Activated CD4-positive, alpha-beta T cell treated with anti-CD3 and anti-CD28 coated beads for 48 hours (primary cell): ENCODE measurements at places on chromosomes 13 and 19.

GRCh38 chr13:44876782-44877324 lies 112.4 kb downstream of the NUFIP1 start:
- peak; percentile 45 for DNase-seq

GRCh38 chr13:40986101-40986856 lies 32.8 kb downstream of the ELF1 start:
- DNase-seq = no peak

GRCh38 chr13:47415048-47415447 lies 518.2 kb upstream of the HTR2A start:
- no peak for DNase-seq

DNA sequence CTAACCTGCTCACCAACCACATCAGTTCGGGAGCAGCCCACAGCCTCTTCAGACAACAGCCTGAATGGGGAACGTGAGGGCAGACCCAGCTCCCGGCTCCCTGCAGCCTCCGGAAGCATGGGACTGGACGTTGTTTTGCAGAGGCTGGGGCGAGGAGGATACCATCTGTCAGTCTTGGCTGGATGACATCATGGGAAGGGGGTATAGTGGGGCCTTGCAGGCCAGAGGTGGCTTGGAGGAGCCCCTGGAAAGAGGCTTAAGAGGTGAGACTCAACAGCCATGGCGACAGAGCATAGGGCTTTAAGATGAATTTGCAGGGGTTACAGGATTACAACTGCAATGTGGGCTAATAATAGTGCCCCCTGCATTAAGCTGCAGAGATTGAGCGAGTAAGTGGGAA lies 1.5 kb downstream of the FXYD3 start:
- DNase-seq = no peak

GRCh38 chr13:44031555-44031954 lies 151.9 kb downstream of the LACC1 start:
- DNase-seq = no peak

DNA sequence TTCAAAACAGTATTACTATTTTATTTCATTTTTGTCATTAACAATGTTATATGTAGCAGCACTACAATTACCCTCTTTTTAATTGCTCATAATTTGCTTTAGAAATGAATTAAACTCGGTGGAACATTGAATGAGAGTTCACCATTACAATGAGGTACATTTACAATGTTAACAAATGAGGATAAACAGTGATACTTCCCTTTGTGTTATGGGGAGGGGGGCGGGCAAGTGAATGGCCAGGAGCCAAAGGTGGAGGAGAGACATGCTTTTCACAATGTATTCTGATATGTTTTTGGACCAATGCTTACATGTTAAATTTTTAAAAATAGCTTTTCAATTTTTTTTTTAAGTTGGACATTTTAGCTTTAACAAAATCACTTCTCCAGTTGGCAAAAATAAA lies 34.2 kb downstream of the NALCN start:
- no peak for DNase-seq

- no peak for DNase-seq
Measured at GRCh38 chr13:49625392-49626079, 2.8 kb upstream of the ARL11 start.

- no peak for DNase-seq
Measured at GRCh38 chr13:101631395-101631794, 178.9 kb downstream of the ITGBL1 start.

DNA sequence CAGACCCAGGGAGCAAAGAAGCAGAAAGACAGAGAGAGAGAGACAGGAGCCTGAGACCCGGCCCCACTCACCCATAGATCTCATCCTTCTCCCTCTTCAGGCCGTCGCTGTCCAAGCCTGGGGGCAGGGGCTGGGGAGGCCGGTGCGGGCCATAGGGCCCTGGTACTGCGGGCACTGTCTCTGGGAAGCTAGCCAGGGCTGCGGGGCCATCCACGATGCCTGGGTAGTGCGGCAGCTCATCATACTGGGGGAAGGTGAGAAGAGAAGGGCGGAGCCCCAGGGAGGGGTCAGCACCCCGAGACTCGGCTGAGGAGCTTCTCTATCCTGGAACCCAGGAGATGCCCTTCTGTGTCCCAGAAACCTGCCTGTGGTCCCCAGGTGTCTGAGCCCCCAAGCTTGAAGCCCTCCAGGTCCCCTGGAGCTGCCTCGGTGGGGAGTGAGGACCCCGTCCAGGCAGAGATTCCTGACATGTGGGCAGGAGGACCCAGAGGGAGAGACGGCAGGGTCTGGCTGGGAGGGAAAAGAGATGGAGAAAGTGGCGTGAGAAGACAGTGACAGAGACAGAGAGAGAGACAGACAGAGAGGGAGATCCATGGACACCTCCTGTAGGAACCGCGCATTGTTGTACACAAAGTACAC lies 2.1 kb downstream of the MEIS3 start:
- DNase-seq = no peak

DNA sequence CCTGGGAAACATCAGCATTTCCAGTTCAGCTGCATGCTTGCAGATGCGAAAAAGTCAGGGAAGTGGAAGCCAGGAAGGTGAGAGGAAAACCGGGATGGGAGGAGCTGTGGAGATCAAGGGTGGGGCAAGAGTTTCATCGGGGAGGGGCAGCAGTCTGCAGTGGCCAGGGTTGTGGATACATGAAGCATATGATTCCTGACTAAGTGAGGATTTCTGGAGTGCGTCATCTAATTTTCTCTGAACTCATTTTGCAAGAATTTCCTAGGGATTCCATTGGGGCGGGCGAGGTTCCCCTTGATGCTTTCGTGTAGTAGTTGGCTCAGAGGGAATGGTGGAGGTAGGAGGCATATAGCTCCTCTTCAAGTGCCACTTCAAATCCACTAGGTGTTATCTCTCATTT lies 344.1 kb upstream of the TMTC4 start:
- DNase-seq = no peak

- no peak for DNase-seq
Measured at GRCh38 chr13:34617473-34618083, 324.5 kb upstream of the NBEA start.

GRCh38 chr13:46964789-46965527 lies 68.1 kb upstream of the HTR2A start:
- DNase-seq = no peak

GRCh38 chr19:55459551-55459949 lies 1.9 kb downstream of the ISOC2 start:
- no peak for DNase-seq

- no peak for DNase-seq
Measured at GRCh38 chr13:37651891-37652290, 53.3 kb upstream of the POSTN start.

DNA sequence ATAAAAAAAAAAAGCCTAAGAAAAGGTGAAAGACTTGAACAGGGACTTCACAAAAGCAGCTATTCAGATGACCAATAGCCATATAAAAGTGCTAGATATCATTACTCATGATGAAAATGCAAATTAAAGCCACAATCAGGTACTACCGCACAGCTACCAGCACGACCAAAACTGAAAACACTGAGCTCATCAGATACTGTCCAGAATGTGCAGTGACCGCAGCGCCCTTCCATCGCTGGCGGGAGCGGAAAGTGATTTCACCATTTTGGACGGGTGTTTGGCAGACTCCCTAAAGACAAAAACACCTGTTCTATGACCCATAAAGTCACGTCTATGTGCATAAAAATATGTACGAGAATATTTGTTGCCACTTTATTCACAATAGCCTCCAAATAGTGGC lies 60.7 kb downstream of the SLC6A16 start:
- DNase-seq = no peak

- DNase-seq = no peak
Measured at GRCh38 chr13:27018882-27019281, 152.7 kb downstream of the USP12 start.

- no peak for DNase-seq
Measured at GRCh38 chr13:84192125-84192524, 309.9 kb upstream of the SLITRK1 start.

GRCh38 chr13:98207416-98207815 lies 30.3 kb upstream of the RNF113B start:
- no peak for DNase-seq

DNA sequence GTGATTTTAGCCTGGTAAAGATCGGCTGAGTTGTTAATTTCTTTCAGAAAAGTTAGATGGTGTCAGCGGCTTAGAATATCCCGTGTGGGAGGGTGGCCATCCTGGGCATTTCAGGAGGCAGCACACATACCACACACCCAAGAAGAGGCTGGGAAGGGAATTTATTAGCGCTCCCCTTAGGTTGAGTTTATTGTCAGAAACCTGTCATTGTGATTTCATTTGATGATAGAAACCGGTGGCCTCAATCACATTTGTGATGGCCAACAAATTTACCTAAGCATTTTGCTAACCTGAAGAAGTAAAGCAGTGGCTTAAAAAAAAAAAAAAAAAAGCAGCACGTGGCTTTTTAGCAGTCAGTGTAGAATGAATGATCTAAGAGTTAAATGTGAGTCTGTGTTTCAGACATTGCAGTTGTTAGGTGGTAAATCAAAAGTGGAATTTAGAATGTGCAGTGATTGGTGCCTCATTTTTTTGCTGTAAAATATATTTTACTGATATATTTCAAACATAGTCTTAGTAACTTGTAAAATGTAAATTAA lies 2.7 kb downstream of the SIPA1L3 start:
- no peak for DNase-seq

GRCh38 chr19:40006273-40006691 lies 9.4 kb downstream of the ZNF546 start:
- DNase-seq = no peak

- DNase-seq = no peak
Measured at GRCh38 chr13:39985071-39985470, 329.6 kb downstream of the COG6 start.

DNA sequence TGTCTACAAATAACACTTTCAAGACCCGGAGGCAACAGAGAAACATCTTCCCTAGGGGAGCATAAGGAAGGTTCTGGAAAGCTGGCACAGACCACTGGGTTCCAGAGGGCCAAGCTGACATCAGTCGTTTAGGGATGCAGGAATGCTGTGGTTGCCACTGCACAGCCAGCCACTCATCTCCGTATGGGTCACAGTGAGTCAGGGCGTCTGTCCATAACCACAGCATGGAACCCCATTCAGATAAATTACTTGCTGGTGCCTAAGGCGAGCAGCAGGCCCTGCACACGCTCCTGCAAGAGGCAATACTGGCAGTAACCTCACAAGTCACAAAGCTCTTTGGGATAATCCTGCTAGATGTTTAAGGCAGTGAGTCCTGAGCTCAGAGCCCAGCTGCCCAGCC lies 140.9 kb upstream of the UBL3 start:
- DNase-seq = no peak

DNA sequence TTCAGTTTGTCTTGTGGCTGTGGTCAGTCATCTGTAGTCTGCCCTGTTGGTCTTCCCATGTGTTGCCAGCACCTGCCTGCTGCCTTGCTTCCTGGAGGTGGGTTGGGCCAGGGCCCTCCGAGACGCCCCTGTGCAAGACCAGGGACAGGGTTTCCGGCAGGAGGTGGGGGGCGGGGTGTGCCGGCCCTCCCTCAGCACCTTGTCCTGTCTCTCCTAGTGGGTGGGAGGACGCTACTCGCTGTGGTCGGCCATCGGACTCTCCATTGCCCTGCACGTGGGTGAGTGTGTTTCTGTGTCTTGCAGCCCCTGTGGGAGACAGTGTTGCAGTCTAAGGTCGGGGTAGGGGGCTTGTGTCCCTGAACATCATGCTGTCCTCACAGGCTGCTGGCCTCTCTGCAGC lies 11.2 kb upstream of the PDCD2L start:
- no peak for DNase-seq

- no peak for DNase-seq
Measured at GRCh38 chr19:33821871-33822270, 25.2 kb downstream of the KCTD15 start.

GRCh38 chr13:76645632-76646031 lies 240.6 kb downstream of the KCTD12 start:
- DNase-seq = no peak

DNA sequence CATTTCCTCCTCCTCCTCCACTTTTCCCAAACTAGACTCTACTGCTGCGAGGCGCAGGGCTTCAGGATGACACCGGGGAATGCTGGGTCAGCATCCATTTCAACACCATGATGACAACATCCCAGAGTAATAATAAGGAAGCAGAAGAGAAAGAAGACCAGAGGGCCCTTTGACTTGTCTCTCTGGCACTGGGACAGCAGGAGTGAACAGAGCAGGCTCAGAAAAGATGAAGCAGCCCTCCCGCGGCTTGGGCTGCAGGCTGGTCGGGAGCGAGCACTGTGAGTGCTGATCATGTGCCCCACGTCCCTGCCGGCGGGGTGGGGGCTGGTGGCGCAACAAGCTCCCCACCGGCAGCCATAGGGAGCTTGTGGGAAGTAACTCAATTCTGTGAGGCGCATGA lies 30.5 kb downstream of the RANBP3 start:
- no peak for DNase-seq

- no peak for DNase-seq
Measured at GRCh38 chr13:98751861-98752466, 508 bp downstream of the SLC15A1 start.

DNA sequence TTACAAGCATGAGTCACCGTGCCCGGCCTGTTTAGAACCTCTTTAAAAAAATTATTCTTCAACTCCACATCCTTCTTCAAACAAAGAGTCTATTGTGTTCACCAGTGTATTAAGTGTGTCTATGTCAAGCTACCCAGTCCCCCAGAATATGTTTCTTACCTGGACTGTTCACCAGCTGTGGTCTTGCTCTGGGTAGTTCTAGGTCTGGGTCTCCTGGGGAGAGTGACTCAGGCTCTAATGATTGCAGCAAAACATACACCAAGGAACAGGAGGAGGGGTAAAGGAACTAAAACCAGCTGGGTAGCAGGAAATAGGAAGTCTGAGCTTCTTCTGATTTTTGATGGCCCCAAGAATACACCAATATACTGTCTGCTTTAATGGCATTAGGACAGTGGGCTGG lies at the start of gene FPR1:
Gene FPR1 (minus strand): TSS at position 224 of the 400 bp plus-strand sequence. CDS start 4,884 bp downstream, outside the sequence.
- DNase-seq = no peak

DNA sequence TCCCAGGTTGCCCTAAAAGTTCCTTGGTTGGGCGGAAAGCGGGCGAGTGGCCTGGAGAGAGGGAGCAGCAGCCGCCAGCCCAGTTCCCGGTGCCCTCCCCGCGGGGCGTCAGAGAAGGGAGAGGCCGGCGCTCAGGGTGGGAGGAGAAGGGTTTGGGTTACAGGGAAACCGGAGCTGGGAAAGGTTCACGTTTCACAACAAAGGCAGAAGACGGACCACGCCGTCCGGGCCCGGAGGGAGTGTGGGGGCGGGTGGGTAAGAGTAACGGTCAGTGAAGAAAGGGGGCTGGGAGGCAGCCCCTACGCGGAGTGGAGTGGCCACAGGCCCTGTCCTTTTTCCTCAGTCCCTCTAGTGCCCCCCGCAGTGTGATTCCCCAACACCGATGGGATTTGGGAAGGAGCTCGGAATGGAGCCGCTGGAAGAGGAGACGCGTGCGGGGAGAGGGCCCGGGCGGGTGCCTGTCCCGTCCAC lies 1.6 kb downstream of the SIX5 start:
- DNase-seq = no peak

DNA sequence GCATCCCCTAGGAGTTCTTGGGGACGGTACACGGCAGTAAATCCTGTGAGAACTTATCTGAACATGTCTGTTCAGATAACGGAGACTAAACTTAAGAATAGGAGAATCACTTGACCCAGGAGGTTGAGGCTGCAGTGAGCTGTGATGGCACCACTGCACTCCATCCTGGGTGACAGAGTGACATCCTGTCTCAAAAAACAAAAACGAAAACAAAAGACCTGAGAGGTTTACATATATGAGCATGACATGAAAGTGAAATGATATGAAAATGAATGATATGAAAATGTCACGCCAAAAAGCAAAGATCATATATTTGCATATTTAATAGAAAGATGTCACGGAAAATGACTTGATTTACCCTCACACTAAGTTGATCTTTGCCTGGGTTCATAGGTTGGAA lies 5.8 kb downstream of the ZNF175 start:
- no peak for DNase-seq

GRCh38 chr19:2579678-2580280 lies 103.9 kb downstream of the GADD45B start:
- DNase-seq = no peak
